Germinal center (tissue), 1 donor: ENCODE measurements at places on chromosomes 16 and 17.

DNA sequence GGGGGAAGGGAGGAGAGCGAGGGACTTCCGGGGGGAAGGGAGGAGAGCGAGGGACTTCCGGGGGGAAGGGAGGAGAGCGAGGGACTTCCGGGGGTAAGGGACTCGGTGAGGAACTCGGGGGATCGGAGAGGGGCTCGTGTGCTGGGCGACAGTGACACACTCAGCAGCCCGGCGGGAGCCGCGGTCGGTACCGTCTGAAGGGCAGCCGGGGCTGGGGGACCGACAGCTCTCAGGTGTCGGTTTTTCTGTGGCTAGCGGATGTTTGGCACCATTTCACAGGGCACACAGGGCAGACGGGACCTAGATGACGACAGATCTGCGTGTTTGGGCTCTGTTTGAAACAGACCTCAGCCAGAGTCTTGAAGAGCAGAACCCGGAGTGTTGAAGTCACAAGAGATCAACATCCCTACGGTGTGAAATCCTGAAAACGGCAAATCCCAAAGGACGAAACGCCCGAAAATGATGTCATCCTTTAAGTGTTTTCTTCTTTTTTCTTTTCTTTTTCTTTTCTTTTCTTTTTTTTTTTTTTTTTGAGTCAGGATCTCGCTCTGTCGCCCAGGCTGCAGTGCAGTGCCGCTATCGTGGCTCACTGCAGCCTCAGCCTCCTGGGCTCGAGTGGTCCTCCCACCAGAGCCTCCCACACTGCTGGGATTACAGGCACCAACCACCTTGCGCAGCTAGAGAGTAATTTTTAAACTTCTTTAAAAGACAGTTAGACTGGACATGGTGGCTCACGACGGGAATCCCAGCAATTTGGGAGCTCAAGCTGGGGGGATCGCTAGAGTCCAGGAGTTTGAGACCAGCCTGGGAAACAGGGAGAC is 23.9 kb downstream of the ZNF778 start:
- DNase-seq = peak; percentile 76

GRCh38 chr16:8905795-8906591 is 23.8 kb downstream of the LITAFD start:
- DNase-seq = no peak

DNA sequence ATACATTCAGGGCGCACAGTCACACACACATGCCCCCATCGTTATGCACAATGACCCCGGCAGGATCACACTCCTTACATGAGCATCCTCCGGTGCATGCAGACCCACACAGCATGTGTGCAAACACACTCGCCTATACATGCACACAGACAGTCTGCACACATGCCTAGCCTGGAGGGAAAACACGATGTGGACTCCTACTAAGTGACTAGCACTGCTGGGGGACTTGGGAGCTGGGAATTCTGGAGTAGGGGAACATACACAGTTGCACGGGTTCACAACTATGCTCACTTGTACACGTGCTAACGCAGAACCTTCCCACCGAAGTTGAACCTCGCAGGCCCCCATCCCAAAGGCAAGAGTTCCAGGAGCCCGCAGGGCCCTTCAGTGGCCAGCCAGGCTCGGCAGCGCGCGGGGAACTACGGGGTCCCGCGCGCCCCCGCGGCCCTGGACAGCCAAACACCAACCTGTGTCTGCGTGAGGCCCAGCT is 2.0 kb downstream of the DLX3 start:
- DNase-seq = no peak

GRCh38 chr16:89907055-89907814 is 11.4 kb upstream of the MC1R start:
- no peak for DNase-seq

DNA sequence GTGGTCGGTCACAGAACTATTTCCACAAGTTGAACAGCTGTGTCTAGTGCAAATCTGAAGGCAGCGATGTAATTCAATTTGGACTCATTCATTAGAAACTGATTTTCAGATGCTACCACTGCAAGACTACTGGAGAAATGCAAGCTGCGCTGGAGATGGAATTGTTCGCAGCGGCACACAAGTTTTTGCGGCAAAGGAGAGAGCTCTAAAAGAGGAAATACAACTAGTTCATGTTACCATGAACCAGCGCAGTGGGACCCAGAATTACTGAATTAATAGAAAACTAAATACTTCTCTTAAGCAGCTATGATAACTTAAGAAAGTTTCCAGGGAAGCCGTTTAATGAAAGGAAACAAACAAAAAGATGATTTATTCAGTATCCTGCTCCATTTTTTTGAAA is 1.9 kb downstream of the CREBBP start:
- no peak for DNase-seq

DNA sequence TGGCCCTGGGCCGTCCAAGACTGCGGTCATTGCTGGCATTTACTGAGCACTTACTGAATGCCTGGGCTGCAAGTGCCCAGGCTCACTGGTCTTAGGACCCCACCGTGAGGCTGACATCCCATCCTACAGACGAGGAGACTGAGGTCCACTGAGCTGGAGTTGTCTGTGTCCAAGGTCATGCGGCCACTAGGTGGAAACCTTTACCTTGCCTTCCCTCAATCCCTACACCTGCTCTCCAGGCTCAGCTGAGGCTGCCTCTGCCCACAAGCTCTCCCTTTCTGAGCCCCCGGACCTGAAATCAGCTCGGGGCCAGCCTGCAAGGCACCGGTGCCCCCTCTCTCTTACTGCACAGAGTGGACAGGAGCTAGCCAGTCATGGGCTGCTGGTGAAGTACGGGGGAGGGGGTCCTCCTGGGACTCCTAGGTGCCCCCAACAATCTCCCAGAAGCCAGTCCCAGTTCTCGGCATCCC is 1.5 kb downstream of the CASKIN1 start:
- peak; percentile 50 for DNase-seq

GRCh38 chr16:26051063-26051462 is 359.3 kb downstream of the HS3ST4 start:
- DNase-seq = no peak

GRCh38 chr17:37368577-37368976 is 7.2 kb upstream of the C17orf78 start:
- no peak for DNase-seq

DNA sequence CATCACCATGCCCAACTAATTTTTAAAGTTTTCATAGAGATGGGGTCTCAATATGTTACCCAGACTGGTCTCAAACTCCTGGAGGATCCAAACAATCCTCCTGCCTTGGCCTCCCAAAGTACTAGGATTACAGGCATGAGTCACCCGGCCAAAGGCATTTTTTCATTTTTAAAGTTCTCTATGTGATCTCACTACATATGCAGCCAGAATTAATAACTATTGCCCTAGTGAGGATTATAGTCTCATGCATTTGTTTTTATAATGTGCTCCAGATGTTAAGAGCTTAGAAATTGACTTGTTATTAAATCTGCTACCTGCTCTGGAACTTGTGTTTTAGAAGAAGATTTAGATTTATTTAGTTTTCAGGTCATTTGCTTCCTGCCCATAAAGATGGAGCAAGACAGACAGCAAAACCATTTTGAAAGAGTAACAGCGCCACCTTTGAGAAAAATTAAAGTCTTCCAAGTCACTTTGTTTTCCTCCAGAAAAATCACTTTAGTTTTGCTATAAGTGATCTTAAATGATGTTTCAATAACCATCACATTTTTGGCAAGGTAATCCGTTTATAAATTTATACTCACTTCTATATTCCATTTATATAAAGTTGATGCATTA is 79.5 kb downstream of the CA4 start:
- no peak for DNase-seq

DNA sequence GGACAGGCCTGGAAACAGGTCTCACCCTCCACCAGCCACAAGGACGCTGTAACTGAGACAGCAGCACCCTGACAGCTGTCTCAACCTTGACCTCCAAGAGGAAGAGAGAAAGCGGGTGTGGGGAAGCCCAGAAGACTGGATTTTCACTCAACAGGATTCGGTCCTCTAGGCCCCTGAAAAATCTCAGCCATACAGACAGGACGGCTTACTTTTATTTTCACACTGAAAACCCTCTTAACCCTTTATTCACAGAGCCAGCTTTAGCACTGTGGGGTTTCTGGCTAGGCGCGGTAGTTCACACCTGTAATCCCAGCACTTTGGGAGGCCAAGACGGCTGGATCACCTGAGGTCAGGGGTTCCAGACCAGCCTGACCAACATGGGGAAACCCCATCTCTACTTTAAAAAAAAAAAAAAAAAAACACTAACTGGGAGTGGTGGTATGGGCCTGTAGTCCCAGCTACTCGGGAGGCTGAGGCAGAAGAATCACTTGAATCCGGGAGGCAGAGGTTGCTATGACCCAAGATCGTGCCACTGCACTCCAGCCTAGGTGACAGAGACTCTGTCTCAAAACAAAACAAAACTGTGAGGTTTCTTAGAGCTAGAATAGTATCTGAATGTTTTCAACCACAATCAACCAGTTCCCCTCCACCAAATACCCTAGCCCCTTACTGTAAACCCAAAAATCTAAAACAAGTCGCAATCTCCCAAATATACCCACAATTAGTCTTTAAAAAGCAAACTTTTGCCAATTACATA is 5.3 kb downstream of the ANKRD11 start:
- DNase-seq = no peak

- no peak for DNase-seq
These were observed 159.3 kb downstream of the C16orf78 start for GRCh38 chr16:49532873-49533272.

- no peak for DNase-seq
These were observed 25.2 kb downstream of the C17orf67 start for GRCh38 chr17:56808503-56808902.

DNA sequence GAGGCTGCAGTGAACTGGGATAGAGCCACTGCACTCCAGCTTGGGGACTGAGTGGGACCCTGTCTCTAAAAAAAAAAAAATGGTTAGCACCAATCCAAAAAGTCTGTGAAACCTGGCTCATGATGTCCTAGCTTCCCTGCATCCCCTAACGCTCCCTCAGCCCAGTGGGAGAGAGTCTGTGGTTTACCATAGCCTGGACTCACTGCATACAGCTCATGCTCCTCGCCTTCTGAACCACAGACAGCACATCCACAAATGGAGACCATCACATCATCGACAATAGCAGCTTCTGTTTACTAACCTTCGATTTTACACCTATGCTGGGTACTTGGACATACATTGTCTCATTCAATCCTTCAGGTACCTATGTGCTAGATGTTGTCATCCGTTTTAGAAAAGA is 43.6 kb downstream of the NLRC5 start:
- no peak for DNase-seq
